Activated CD4-positive, alpha-beta T cell treated with anti-CD3 and anti-CD28 coated beads, Interleukin-2, amount 10 ng/mL, durations not matched to agents 24 days and 14 days (primary cell): ENCODE measurements at places on chromosomes 7 and 10. TPM values are rescaled to one million over a fixed set of nuclear protein-coding genes. Genes with fewer than 3 reads are reported as not detected.

DNA sequence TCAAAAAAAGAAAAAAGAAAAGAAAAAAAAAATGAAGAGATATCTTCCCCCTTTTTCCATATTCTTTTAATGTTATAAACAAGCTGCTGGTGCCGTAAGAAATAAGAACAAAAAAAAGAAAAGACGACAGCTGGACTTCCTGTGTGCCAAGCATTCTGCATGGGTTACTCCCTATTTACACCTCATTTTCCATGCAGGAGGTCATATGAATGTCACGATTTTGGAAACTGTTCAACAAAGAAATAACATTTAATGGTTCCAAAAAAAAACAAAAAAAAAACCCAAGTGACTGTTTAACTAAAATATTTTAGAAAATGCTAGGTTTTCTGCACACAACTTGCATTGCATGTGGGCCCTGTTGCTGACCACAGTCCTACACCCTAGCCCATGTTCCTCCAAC, 159.3 kb downstream of the TNS3 start:
- DNase-seq, result no peak

- DNase-seq, result no peak
Measured at GRCh38 chr7:30908681-30909080, 3.0 kb upstream of the AQP1 start.

DNA sequence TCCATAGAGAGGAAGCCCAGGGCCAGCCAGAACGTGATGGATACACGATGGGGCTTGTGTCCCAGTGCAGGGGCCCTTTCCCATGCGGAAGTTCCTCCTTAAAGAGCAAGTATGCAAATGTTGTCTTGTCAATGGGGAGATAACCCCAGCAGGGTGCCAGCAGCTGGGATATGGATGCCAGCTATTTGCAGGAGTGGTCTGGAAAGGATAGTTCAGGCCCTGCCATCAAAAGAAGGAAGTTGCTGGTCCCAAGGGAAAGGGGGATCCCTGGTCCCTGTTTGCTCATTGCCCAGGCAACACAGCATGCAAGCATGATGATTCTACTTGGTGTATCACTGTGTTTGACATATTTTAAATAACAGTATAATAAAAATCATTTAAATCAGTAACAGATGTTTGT, 73.1 kb upstream of the HECW1 start:
- peak; percentile 37 for DNase-seq

- peak; percentile 87 for DNase-seq
Measured at GRCh38 chr7:12674861-12675260, 12.6 kb upstream of the ARL4A start.

DNA sequence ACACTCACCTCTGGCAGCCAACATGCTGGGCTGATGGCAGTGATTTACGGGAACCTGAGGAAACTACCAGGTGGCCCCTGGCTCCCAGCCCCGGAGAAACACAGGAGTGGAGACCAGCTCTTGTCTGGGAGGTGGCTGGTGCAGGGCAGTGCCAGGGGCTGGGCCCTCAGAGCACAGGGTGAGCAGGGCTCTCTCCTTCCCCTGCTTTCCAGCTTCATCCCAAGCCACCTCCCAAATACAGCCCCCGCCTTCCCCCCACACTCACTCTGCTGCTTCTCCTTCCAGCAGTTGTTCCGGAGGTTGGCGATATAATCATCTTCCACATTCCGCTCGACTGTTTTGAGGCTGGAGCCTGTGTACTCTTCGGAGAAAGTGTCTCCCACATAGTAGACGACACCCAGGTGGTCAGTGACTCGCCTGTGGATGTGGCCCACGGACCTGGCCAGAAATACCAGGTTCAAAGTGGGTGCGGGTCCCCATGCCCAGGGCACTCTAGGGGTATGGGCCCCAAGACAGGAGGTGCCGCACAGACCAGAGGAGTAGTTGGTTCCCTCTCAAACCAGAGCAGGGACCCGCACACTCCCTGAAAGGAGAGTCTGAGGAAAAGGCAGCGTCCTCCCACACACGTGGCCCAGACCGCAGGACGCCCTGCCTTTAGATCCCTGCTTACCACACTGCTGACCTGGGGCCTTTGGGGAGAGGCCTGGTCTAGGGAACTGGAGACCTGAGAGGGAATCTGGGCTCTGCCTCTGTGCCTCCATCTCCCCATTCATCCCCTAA, 18.3 kb downstream of the DNAJB12 start:
- DNase-seq, result no peak

DNA sequence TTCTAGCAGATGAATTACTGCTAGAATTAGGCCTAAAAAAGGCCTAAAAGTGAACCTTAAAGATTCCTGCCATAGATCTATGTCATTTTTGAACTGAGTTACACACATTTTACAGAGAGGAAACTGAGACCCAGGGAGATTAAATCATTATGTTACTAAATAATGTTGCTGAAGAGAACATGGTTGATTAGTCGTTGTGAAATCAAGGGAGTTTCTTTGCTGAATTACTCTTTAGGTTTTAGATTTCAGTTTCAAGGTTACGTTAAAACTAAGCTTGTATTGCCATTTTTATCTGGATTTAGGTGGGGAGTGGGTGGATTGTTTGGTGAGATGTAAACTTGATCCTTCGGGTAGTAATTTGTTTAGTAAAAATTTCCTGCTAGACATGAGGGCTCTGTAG, 21.3 kb downstream of the CDK14 start:
- DNase-seq, result no peak

DNA sequence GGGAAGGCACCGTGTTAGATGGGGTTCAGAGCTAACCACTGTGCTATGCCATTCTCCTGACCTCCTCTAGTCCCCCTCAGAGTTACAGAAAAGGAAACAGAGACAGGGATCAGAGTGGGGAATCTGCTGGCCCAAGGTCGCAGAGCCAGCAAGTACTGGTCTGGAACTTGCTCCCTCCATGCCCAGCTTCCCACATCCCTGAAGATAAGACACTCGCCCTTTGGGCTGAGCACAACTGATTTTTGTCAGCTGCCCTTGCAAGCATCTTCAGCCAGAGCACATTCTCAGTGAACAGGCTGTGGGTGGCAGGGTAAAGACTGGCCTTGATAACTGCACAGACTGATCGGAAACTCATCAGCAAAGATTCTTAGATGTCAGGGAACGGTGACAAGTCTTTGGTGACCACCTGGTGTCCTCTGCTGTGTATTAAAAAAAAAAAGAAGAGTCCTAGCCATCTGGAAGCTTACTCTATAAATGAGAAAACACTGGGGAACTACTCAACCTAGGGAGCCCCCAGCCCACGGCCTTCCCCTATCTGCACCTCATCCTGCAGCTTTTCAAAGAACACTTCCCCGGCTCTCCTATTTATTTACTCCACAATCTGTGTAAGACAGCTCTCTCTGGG, 1.3 kb upstream of the SORBS1 start:
- no peak for DNase-seq

GRCh38 chr7:148918058-148918596, 34.0 kb upstream of the EZH2 start:
- no peak for DNase-seq

DNA sequence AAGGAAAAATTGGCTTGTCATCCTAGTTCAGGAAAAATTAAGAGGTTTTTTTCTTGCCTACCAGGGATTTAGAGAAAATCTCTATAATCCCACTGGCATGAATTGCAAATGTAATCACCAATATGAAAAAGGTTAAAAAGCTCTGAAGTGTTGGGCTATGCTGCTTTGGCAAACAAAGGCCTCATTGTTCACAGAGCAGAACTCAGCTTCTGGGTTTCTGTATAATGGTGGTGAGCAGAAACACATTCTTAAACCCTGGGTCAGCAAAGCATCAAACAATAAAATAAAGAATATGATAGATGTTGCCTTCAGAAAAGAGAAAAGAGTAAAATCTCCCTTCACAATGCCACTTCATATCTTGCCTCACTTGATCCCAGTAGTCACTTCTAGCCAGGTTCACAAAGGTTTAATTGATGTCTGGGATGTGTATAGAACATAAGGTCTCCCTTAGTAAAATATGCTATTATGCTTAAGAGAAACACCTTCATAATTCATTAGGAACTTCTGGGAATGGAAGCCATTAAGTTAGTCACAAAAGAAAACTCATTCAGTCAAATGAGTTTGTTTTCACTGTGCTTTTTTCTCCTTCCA, 1255.5 kb upstream of the PHF14 start:
- DNase-seq, result no peak

DNA sequence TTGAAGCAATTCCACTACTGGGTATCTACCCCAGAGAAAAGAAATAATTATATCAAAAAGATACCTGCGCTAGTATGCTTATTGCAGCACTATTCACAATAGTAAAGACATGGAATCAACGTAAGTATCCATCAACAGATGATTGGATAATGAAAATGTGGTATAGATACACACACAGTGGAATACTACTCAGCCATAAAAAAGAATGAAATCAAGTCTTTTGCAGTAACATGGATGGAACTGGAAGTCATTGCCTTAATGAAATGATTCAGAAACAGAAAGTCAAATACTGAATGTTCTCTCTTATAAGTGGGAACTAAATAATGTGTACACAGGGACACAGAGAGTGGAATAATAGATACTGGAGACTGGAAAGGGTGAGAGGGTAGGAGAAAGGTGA, 7.4 kb upstream of the SLC35B4 start:
- DNase-seq, result no peak

GRCh38 chr10:20616918-20617810, 279.9 kb downstream of the NEBL start:
- DNase-seq, result peak; percentile 67

DNA sequence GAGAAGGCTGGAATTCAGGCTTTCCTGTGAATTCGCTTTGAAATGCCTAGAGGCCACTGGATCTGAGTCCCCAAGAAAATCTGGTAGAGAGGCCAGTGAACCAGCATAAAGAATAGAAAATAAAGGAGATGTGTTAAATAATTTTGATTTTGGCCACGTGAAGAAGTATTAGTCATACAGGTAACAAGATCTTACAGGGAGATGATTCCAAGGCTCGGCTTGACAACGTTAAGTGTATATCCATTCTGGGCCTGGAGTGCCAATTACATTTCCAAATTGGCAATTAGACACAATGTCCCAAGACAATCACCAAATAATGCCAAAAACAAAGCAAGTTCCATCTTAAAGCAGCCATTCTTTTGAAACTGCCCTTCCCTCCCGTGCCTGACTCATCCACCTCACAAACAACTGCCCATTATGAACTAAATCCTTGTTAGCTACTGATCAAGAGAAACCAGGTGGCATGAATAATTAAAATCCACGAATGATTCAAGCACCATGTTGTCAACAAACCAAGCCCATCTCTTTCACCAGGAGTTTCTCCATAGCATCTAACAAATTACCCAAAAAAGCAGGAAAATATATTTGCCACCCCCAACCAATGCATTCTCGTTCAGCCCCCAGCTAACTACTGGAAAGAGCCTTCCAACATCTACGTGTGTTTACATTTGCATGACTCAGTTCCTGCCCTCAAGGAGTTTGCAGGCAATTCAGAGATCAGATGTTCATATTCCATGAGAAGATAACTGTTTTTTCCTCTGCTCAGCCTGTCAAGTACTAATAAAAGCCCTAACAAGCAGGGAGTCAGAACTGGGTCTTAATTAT, 8.5 kb downstream of the KCNMA1 start:
- DNase-seq, result no peak

CDK5 gene
- 26.5 and 26.8 TPM in 2 replicates for total RNA-seq

SLIT1 gene
- 0.17 and 0.26 TPM in 2 replicates for total RNA-seq

ZNF804B gene
- total RNA-seq, result not detected in 2 replicates

PDZD8 gene
- 23.3 and 23.5 TPM in 2 replicates for total RNA-seq
